ENCODE measurements at places on chromosomes 1 and 21.

- DNase-seq: no peak
Measured at GRCh38 chr1:229470406-229471043, 36.6 kb upstream of the ACTA1 start.

DNA sequence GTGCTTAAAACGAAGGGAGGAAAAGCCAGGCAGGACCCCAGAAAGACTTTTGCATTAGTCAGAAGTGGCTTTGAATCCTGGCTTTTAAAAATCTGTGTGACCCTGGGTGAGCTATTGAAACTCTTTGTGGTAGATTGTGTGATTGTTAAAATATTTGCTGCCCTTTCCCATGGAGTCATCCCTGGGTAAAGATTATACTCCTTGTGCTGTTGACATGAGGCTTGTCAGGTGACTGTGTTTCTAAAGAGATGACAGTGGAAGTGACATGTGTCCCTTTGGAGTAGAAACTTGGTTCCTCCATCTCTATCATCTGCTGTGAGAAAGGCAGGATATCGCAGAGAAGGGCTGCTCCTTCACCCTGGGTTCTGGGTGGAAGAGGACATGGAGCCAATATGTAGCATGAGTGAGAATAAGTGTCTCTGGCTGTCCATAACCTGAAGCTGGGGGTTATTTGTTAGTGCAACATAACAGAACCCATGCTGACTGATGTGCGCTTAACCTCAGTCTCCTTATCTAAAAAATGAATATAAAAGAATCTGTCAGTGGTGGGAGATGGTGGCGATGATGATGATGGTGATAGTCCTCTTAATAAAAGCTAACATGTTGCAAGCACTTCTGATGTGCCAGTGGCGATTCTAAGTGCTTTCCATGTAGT, 187.6 kb downstream of the RHOU start:
- DNase-seq: no peak

- no peak for DNase-seq
Measured at GRCh38 chr1:172746091-172746949, 87.4 kb downstream of the FASLG start.

DNA sequence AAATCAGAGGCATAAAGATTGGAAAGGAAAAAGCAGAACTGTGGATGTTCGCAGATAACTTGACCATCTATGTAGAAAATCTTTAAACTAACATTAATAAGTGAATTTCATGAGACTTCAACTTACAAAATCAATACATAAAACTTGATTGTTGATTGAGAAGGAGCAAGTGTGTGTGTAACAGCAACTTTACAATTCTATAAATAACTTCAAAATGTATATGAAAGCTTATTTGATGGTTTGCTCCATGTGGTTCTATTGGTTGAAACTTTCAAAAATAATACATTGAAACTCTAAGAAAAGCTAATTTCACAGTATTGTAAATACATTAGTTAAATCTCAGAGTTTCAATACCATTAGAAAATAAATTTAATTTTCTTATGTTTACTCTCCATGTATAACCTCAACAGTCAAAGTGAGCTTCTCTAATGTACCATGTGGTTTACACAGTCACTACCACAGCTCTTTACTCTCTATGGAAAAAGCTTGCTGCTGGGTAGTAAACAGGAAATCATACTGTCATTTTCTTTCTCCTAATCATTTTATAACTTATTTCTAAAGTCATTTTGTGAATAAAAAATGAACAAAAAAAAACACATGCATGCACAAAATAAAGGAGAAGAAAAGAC, 12.0 kb downstream of the AKT3 start:
- no peak for DNase-seq

- DNase-seq: no peak
Measured at GRCh38 chr1:204304067-204304466, 55.7 kb downstream of the PLEKHA6 start.

- DNase-seq: no peak
Measured at GRCh38 chr1:169115891-169116585, 9.5 kb downstream of the ATP1B1 start.

DNA sequence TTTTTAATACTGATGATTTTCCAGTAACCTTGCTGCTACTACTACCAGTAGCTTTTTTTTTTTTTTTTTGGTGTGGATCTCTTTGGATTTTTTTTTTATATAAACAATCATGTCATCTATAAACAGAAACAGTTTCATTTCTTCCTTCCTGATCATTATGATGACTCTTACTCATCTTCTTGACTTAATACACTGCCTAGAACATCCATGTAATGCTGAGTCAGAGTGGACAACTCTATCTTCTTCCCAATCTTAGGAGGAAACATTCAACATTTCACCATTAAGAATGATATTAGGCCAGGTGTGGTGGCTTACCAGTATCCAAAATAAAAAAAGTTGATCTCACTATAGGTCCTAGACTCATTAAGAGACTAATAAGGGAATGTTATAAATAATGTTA, 69.1 kb downstream of the RUSC1 start:
- DNase-seq: no peak

- DNase-seq: no peak
Measured at GRCh38 chr1:245686006-245686405, 531.2 kb downstream of the KIF26B start.

GRCh38 chr1:46605232-46605631, 1.2 kb upstream of the MKNK1 start:
- DNase-seq: no peak

DNA sequence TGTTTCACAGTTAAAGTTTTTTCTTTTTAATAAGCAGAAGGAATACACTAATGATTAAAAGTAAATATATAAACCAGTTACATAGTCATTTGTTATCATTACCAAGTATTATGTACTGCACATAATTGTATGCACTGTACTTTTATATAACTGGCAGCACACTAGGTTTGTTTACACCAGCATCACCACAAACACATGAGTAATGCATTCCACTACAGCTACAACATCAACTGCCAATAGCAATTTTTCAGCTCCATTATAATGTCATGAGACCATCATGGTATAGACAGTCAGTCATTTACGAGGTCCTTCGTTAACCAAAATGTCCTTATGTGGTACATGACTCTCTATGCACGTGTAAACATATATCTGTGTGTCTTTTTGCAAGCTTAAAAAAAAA, 35.2 kb downstream of the SCYL3 start:
- no peak for DNase-seq

DNA sequence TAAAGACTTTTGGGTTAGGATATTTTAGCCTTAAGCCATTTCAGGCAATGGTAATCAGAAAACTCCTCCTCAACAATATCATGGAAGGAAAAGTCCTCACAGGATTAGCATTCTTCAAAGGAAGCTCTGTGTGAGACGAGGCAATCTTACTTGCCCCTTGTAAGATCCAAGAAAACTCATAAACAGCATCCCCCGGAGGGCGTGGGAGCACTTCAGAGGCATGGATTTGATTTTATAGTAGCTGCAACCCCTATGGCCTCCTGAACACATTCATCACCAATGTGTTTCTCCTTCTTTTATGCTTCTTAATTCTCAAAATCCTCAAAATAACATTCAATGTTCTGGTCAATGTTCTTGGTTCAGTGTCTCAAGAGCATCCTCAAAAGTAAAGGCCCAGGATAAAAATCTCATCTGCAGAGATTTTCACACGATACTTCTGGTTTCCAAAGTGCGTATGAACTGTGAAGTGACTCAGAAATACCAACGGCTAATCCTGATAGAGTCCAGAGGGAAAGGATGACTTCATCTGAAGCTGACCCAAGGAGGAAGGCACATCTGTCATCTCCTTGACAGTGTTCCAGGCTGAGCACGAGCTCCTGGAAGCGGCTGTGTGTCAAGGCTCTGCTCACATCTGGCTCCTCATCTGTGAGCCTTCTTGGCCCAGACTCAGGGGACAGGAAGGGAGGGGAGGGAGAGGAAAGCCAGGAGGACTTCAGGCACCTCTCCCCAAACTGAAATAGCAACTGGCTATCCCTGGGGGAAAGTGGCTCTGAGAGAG, 49.3 kb upstream of the PSEN2 start:
- no peak for DNase-seq

DNA sequence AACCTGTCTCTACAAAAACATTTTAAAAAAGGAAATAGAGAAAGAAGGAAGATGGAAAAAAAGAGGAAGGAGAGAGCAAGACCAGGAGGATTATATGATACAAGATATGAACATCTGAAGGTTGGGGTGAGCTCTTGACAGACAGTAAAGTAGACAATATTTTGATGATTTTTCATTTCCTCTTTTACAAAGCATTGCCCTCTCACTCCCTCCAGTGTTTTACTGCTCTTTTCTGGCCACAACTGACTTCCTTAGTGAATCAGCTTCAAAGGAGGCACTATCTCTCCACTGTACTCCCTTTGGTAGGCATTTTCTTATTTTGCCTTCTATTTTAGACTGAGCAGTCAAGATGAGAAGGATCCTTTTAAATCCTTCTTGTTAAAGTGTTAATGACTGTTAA, 296.7 kb downstream of the KCTD3 start:
- no peak for DNase-seq

DNA sequence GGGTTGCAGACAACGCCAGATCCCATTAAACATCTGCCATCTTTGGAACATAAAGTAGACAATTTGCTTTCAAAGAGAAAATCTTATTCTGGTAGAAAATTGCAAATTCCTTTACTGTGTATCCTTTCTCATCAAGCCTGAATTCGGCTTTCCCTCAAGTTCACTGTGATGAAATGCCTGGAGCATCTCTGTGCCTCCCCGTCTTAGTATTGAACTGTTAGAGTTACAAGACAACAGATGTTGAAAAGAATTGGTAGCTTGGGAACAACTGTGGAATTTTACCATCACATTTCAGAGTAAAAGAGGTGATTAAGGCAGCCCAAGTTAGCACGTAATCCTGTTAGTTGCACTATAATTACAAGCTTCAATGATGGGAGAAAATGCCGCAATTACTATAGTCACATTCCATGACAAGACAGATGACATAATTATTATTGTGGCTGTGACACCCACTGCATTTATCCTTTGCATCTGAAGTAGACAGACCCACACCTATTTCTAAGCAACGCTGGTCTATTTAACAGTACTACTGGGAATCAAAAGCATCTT, 54.4 kb upstream of the B3GALNT2 start:
- no peak for DNase-seq

- DNase-seq: no peak
Measured at GRCh38 chr1:175788586-175789252, 45.3 kb upstream of the TNR start.

GRCh38 chr1:52674497-52675384, 23.4 kb downstream of the COA7 start:
- no peak for DNase-seq

- no peak for DNase-seq
Measured at GRCh38 chr1:112818990-112819689, 104.0 kb upstream of the PPM1J start.

DNA sequence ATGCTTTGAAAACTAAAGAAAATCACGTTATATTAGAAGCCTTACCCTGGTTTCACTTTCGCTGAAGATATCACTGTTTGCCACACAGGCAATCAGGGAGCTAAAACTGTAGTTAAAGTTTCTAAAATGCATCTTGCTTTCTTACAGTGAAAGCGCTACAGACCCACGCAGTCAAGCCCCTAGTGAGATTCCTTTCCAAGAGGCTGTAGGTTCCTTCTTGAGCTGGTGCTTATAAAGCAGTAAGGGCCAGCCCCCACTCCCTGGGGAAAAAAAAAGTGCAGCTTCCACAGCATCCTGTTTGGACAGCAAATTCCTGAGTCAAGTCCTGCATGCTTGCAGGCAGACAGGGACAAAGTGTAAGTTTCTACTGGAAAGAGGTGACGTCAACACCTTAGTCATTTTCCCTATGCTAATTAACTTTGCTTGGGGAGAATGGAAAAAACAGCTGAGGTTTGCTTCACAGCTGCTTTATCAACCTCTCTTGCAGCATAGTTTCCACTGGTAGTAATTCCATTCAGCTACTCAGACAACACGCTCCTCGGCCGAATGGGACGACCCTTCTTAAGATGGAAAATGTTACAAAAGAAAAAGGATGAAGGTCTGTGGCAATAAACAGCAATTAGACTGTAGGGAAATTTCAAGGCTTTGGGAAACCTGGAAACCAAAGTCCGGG, 14.7 kb upstream of the KCNE1 start:
- DNase-seq: no peak

- no peak for DNase-seq
Measured at GRCh38 chr1:156862584-156862983, 1.9 kb downstream of the NTRK1 start.

GRCh38 chr1:231165371-231165770, 3.5 kb downstream of the TRIM67 start:
- no peak for DNase-seq

- no peak for DNase-seq
Measured at GRCh38 chr1:41745022-41745421, 173.7 kb downstream of the HIVEP3 start.

- DNase-seq: no peak
Measured at GRCh38 chr1:44549510-44549909, 124.8 kb downstream of the TMEM53 start.

GRCh38 chr1:183593356-183593755, 3.1 kb upstream of the NCF2 start:
- no peak for DNase-seq

DNA sequence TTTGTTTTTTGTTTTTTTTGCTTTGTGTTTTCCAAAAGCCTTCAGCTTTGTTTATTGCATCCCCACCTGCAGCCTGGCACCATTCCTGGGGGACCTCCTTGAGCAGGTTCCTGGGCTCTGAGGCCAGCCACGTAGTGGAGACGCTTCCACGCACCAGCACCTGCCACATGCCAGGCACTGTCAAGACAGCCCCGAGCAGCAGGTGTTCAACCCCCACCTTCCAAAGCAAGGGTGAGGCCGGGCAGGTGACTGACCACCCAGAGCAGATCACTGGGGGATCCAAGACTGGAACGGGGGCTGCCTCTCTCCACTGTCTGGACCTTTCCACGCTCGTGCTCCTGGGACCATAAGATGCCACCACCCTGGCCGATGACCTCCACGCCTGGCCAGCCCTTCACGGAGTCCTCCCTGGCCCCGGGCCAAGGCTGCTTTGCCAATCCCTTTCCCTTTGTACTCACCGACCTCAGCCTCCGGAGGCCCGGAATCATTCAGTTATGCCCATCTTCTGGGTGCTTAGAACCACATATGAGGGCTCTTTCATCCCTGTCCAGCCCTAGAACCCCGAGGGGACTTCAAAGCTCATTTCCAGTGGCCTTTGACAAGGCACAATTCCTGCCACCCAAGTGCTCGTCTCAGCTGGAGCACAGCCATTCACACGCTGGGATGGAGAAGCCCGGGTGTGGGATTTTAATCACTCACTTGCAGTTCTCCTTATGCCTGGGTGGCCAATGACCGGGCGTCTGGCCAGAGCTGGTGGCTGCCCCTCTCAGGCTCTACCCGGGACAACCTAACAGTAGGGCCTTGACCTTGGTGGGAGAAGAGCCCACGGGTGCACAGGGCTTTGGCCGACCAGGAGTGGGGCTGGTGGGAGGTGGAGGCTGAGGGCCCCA, 330.8 kb downstream of the NPHP4 start:
- DNase-seq: no peak
